ENCODE measurements at places on chromosomes 11 and 22.

- no peak for DNase-seq
These were observed 2.5 kb downstream of the KCNJ11 start for GRCh38 chr11:17385926-17386325.

DNA sequence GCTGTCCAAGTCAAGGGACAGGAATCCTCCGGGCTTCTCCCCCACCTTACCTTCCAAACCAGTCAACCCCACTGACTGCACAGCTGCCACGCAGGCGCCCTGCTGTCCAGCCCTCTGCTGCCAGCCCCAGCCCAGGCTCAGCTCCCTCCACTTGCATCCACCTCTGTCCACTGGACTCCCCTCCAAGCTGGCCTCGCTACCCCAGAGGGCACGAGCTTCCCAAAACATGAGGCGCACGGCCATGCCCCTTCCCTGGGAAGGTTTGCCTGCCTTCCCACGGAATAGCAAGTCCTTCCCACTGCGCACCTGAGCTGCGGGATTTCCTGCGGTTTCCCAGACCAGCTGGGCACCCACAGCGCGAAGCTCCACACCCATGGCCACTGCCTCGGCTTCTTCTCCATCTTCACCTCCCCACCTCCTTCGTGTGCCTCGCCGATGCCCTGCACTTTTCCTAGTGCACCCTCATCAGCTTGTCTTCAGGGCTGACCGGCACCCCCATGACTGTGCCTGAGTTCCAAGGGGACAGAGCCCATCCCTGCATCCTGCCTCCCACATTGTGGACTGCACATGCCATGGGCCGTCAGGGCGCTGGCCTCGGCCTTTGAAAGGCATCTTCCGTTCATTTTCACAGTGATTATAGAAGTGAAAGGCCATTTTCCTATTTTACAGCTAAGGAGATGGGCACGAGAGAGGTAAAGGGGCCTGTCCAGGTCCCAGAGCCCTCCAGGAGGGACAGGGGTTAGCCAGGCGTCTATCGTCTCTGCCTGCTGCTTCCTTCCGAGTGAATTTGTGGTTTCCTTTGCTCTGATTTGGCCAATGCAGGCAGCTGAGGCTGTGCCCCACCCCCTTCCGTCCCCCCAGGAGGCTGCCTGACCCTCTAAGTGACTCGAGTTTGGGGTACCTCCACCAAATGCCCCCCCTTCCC, 16.4 kb downstream of the IFITM10 start:
- DNase-seq: no peak

DNA sequence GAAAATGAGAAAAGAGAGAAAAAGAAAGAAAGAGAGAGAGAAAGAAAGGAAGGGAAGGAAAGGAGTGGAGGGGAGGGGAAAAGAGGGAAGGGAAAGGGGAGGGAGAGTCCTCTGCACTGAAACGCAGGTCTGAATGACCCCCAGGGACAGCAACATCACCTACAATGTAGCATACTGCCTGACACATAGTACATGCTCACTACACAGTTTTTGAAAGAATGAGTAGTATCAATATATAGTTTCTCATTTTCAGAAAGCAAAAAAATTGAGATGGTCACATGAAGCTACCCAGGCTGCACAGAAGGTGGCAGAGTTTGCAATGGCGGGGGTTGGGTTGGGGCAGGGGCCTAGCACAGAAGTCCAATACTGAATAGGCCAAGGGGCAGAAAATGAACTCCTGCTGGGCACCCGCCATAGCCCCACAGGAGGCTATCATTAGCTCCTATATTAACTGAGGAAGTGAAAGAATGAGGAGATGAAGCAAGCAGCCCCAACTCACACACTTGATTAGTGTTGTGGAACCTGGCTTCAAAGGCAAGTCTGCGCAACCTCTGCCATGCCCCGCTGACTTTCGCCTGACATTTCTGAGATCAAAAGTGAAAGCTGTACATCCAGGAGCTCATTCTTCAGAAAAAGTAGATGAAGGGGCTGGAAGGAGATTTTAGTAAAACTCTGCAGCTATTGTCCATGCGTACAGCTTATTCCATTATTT, 241.2 kb upstream of the SYN3 start:
- DNase-seq: no peak

GRCh38 chr11:111976767-111977145, 39.6 kb downstream of the DIXDC1 start:
- DNase-seq: no peak

GRCh38 chr11:35621620-35622019, 3.4 kb downstream of the FJX1 start:
- DNase-seq: no peak

DNA sequence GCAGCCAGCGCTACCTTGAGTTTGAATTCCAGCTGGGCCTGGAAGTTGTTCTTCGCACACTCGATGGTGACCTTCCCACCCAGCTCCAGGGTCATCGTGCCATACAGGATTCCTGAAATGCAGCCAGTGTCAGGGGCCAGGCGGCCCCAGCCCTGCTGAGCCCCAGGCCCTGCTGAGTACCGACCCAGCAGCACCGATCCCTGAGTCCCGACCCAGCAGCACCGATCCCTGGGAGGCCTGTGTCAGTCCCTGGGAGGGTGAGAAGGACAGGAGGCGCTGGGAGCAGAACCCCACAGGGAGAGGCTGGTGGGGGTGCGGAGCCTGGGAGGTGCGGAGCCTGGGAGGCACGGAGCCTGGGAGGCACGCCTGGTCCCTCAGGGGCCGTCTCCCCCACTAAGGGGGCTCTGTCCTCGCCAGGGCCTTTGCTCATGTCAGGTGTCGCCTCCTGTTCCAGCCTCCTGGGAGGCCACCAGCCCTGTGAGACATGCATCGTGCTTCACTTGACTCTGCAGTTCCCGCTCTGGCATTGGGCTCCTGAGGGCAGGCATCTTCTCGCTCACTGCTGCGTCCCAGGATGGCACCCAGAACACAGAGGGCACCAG, 37.1 kb upstream of the CARS1 start:
- no peak for DNase-seq

GRCh38 chr11:129747071-129747470, 68.6 kb upstream of the TMEM45B start:
- no peak for DNase-seq

- no peak for DNase-seq
These were observed 10.2 kb downstream of the CLDN25 start for GRCh38 chr11:113789675-113790320.

DNA sequence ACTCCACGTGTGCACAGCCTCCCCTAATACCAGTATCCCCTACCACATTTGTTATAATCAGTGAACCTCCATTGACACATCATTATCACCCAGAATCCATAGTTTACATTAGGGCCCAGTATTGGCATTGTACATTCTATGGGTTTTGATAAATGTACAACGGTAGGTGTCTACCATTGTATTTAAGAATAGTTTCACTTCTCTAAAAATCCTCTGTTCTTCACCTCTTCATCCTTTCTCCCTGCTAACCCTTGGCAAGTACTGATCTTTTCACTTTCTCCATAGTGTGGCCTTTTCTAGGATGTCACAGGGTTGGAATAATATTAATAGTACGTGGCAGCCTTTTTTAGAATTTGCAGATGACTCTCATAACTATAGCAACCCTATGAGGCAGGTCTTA, 353.8 kb downstream of the DDX10 start:
- DNase-seq: no peak

DNA sequence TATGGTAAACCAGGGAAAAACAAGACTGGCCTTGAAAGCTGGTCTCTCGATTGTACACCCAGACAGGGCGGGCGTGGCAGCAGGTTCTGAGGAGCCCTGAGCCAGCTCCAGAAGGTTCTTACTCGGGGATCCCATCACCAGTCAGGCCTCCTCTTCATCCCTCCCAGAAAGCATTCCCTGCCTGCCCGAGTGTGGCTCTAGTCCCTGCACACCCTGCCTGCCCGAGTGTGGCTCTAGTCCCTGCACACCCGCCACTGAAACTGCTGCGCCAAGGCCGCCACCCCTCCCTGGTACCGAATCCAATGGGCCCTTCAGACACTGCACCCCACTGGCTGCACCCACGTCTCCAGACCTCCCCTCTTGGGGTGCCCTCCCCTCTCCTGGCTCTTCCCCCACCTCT, 30.1 kb downstream of the KIAA0930 start:
- no peak for DNase-seq

GRCh38 chr11:34613552-34614056, 7.3 kb upstream of the EHF start:
- DNase-seq: no peak
